ENCODE measurements at places on chromosomes 1 and 21.

GRCh38 chr21:46634427-46634826 lies 1.0 kb upstream of the PRMT2 start:
- DNase-seq = no peak

- DNase-seq = no peak
These were observed 35.8 kb upstream of the RIPK4 start for GRCh38 chr21:41802684-41803083.

DNA sequence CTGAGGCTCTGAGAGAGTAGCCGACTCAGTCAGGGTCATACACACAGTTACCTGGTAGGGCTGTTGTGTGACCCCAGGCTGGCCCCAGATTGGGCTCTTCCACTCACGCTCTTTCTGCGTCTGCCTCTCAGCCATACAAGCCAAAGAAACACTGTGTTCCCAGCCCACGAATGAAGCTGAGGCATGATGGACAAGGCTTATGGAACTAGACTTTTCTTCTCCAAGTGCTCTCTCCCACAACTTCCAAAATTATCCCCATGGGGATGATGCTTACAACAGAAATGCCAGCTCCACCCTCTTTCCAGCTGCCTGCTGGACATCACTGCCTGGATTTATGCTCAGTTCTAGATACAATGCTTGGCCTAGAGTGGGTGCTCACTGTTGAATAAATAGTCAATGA lies 102.8 kb upstream of the JUN start:
- no peak for DNase-seq

DNA sequence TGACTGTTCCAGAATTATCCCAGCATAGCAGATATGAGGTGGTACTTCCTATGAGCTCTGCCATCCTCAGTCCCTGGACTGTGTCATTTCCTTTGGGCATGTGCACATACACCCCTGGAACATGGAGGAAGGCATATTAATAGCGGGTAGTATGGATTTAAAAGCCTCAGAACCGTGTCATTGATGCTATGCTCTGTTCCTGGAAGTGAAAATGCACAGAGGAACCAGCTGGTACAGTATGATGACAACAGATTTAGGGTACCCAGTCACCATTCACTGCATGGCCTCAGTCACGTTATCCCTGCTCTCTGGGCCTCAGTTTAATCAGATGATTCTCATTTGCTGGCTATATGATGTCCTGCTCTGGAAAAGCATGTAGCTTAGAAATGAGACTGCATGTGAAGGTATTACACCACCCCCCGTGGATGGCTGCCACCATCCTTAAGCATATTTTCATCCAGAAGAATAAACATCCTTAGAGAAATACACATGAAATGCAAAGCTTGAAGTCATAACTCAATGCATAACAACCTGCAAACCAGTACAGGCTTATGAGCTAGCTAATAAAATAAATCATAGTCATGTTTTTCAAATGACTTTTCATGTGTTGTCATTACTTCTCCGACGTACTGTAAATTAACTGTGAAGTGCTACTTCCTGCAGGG lies 37.8 kb downstream of the SETD4 start:
- no peak for DNase-seq

DNA sequence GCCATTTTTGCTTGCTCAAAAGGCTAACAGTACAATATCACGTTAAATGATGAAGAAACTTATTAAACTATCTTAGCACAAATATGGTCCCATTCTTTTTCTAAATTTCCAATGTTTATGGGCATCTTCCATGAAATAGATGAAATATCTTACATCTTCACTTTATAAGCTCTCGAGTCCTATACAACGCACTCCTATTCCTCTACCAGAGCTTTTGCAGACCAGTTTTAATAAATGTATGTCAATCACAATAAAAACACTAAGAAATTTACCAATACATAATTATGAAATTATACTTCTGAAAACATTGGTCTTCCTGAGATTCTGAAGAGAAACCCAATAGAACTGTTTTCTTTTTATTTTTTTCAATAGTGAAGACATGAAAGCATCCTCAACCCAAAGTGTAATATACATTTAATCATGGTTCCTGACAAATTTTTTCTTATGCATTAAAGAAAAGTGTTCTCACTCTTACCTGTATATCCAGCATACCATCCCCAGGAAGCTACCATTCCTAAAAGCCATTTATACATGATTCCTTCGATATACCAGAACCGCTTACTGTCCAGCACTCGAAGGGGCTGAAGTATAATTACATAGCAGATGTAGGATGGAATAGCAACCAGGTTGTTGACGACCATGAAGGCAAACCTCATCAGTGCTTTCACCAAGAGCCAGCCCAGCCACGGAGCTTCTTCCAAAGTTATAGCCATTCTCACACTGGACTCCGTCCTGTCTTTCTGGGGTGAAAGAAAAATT lies 1.8 kb downstream of the LPGAT1 start:
- DNase-seq = no peak

DNA sequence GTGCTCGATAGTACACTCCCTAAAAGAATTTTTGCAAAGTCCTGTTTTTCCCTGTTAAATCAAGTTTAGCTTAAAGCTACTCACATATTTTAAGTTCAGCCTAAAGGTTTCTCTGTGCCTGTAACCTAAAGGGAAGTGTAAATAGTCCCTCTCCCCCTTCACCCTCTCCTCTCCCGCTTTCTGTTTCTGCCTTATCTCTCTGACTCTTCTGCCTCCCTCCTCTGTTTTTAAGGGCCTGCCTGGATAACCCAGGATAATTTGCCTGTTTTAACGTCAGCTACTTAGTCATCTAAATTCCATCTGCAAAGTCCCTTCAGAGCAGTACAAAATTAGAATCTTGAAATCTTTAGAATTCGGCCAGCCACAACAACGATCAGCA lies 92.6 kb downstream of the NID1 start:
- DNase-seq = no peak

DNA sequence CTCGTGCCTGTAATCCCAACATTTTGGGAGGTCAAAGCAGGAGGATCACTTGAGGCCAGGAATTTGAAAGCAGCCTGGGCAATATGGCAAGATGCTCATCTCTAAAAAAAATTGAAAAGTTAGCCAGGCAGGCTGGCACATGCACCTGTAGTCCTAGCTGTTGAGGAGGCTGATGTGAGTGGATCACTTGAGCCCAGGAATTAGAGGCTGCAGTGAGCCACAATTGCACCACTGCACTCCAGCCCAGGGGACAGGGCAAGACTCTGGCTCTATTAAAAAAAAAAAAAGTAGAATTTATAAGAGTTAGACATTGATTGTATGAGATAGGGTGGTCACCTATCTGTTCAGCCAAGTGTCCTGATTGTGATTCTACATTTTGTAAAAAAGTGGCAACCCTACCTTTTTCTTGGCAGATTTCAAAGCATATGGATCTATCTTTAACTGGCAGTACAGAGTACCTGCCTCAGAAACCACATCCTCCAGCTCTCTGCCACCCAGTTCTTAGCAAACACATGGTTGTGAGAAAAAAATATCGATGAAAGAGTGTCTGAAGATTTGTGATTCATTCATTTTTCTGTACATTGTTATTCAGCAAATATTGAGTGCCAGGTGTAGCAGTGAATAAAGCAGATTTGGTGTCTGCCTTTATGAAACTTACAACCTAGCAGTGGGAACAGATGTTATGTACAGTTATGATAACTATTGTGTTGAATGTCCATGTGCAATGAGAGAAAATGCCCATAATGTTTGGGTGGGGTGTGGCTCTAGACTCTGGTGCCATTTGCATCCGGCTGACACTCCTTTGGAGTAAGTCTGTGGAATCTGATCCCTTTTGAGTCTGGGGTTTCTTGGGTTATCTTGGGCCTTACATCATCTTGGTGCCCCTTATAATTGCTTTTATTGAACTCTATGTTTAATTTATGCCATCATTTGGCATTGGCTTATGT lies 82.5 kb downstream of the ST3GAL3 start:
- DNase-seq = peak; percentile 39

- peak; percentile 16 for DNase-seq
These were observed 488 bp downstream of the SLC35D1 start for GRCh38 chr1:67053535-67053784.

DNA sequence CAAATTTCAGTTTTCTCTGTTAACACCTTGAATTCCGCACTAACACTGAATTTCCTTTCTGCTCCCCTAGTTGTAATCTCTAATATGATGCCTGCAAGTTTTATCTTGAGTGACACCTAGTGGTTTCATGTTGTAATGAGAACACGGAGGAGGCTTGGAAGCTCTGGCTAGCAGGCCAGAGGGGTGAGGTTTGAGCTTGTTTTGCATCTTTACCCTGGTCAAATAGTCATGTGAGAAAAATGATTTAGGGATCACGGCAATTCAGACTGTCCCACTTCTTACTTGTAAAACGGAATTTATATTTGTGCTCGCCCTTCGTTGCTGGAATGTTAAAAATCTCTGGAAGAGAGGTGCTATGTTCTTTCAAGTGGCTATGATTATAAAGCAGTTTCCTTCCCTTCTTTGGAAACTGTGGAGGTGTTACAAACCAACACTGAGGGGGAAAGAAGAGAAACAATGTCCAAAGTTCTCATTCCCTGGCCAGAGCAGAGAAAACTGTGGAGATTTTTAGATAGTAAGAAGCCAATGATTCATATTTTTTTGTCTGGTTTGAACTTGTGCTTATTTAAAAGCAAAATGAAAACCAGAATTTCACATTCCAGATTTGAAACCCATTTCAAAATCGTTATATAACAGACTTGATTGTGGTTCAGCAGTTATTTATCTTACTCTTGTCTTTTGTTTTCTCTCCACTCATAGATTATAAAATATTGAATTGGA lies 5.3 kb upstream of the MROH9 start:
- DNase-seq = peak; percentile 17

GRCh38 chr1:213568929-213569815 lies 418.6 kb upstream of the PROX1 start:
- DNase-seq = no peak

- no peak for DNase-seq
These were observed 12.6 kb upstream of the LAPTM5 start for GRCh38 chr1:30770150-30770549.

DNA sequence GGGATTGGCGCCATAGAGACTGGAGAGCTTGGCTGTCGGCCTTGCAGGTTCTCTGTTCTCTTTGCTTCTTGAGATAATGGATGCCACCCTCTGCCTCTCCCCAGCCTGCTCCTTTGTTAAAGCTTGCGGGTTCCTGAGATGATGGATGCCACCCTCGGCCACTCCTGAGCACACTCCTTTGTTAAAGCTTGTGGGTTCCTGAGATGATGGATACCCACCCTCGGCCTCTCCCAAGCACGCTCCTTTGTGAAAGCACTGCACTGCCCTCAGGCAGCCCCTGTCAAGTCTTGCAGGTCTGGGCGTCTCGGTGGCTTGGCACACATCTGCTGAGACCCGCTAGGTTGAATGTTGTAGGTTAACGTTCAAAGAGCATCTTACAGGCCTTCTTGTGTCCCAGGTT lies 76.5 kb downstream of the SCCPDH start:
- DNase-seq = no peak

- no peak for DNase-seq
These were observed 39.0 kb upstream of the ATG4C start for GRCh38 chr1:62744611-62745577.

DNA sequence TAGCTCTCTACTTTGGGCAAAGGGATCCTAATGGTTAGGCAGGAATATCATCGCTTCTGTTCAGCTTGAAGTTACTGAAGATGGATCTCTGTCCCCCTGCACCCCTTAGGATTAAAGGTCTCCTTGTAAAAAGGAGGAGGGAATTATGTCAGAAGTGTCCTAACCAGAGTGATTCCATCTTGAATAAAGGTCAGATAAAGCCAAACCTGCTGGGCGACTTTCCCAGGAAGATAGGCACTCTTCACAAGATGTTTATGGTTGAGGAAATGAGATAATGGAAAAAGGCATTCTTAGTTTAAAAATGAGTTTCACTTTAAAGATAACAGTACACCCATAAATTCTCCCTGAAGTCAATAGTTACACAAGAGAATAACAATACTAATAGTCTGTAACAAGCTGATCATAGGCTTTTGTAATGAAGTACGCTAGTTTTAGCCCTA lies 1.7 kb upstream of the NENF start:
- no peak for DNase-seq

GRCh38 chr1:72281637-72282270 lies 585 bp downstream of the NEGR1 start:
- DNase-seq = no peak

DNA sequence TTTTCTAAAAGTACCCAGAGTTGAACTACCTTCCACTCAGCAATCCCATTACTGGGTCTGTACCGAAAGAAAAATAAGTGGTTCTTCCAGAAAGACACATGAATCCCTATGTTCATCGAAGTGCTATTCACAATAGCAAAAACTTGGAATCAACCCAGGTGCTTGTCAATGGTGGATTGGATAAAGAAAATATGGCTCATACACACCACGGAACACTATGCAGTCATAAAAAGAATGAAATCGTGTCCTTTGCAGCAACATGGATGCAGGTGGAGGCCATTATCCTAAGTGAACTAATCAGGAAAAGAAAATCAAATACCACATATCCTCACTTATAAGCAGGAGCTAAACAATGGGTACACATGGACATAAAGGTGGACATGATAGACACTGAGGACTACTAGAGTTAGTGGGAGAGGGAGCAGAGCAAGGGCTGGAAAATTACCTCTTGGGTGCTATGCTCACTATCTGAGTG lies 32.9 kb upstream of the JUN start:
- no peak for DNase-seq

GRCh38 chr1:29202584-29203340 lies 21.1 kb upstream of the SRSF4 start:
- DNase-seq = peak; percentile 81

GRCh38 chr1:17409391-17409811 lies 30.1 kb downstream of the RCC2 start:
- DNase-seq = no peak

DNA sequence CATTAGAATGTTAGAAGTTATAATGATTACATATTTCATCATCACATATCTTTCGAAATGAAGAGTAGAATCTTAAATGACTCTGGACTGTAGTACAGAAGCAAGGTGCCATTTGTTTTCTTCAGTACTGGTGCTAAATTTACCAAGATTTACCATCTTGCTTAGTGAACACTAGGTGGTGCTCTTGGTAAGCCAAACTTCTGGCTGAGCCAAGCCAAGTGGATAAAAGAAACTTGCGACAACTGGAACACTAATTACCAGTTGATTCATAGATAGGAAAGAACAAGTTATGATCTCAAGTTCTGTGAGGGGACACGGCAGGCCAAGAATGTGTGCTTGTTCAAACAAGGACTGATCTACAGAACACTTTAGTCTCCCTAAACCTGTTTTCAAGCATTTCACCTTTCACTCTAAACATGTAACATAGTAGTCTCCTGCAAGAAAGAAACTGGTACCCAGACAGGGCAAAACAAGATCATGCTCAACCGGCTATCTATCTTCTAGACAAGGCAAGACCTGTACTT lies 19.8 kb downstream of the SPRTN start:
- peak; percentile 58 for DNase-seq

- no peak for DNase-seq
These were observed 462.7 kb upstream of the CXADR start for GRCh38 chr21:17050156-17050555.

DNA sequence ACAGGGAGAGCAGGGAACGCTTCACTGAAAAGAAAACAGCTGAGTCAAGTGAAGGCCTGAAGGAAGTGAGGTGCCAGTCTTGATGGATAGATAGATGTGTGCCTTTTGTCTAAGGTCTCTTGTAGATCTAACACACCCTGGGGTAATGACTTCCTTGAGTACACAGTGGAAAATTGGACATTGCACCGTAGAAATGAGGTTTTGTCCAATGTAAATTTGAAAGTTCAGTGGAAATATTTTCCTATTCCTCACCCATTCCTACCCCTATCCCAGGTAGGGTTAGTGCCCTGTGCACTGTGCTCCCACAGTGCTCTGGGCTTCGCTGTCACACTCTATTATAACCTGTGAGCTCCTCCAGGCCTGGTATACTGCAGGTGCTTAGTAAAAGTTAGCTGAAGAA lies 24.3 kb downstream of the ZMYND12 start:
- no peak for DNase-seq

- no peak for DNase-seq
These were observed 292.7 kb downstream of the TPR start for GRCh38 chr1:186082235-186082937.

Measured in CD4-positive, alpha-beta T cell treated with Interleukin-6 at 100 ng/mL for 8 hours (primary cell).